ENCODE measurements at places on chromosomes 13 and 19. TPM values are rescaled to one million over a fixed set of nuclear protein-coding genes. Genes with fewer than 3 reads are reported as not detected.
A peak's percentile ranks its signal among the peaks of the same experiment; 100 is the strongest.

DNA sequence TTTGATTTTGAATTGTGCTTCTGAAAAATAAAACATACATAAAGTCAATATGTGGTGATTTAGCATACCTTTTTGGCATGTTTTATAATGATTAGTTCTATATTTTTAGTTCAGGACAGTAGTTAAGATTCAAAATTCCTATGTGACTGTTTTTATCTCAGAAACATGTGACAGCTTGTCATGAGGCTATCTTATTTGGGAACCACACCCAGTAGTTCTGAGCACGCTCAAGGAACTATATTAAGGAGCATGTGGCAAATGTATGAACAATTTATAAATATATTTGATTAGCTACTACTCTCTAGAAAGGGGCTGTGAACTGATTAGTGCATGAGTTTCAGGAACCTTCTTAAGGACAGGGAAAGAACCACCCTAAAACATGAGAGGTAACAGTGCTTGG is 38.8 kb downstream of the FGF9 start:
- no peaks in the 10 kb centered on the region for H3K36me3 ChIP-seq
- no peak for DNase-seq
- no peaks in the 10 kb centered on the region for H3K4me1 ChIP-seq

Gene TMPRSS9
- not detected for total RNA-seq

DNA sequence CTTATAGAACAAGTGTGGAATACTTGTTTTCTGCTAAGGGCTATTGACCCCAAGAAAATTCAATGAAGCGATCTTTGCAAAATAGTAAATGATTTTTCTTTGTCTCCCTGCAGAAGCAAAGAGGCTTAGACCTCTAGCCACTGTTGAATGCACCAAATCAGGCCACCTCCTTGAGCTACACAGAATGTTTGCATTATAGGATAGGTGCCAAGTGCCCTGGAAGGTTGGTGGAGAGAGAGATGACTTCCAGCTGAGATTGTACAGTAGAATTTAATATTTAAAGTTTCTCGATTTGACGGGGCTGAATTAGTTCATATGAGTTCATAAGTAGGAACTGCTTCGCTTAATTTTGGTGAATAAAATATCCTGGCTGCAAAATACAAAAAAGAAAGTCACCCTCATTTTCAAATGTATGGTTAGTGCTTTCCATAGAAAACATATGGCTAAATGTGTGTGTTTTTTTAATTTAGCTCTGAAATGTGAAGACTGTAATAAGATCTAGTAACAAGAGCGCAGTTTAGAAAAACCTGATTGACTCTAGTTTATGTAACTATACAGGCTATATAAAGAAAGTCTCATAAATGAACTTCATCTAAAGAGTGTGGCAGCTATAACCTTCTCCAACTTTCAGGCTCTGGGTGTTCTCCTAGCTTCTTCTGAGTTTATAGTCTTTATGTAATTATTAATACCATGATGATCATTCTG is 41.6 kb downstream of the LRCH1 start:
- H3K4me1 ChIP-seq, result peaks cover 22% of the 10 kb centered on the region
- H3K27me3 ChIP-seq, result no peaks in the 10 kb centered on the region
- no peaks in the 10 kb centered on the region for H3K36me3 ChIP-seq
- no peak overlapping the region for H3K27ac ChIP-seq

- peaks cover 3% of the 10 kb centered on the region for H3K36me3 ChIP-seq
- H3K4me1 ChIP-seq, result peaks cover 59% of the 10 kb centered on the region
- H3K4me3 ChIP-seq, result peak overlapping the region; percentile 98
- H3K27me3 ChIP-seq, result no peaks in the 10 kb centered on the region
These were observed 1.8 kb downstream of the VASP start for GRCh38 chr19:45508861-45509691.

DNA sequence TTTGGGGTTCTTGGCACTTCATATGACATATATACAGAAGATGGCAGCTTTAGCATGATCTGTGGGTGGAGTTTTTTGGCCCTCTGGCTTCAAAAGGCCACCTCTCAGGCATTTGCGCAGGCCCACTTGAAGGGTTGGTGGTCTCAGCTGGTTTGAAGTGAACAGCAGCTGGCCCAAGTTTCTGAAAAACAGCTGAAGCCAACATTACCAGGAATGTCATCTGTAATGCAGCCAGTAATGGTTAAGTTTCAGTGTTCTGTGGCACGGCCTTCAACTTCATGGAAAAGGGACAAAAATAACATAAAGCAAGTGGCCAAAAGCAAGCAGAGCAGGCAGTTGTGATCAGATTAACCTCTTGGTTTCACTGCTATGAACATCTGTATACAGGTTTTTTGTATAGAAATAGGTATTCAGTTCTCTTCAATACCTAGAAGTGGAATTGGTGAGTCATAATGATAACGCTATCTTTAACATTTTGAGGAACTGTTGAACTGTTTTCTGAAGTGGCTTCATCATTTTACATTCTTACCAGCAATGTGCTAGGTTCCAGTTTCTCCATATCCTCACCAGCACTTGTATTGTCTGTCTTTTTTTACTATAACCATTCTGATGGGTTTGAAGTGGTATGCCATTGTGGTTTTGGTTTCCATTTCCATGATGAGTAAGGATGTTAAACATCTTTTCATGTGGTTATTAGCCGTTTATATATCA is 245.4 kb downstream of the SHISA2 start:
- no peaks in the 10 kb centered on the region for H3K27me3 ChIP-seq
- no peaks in the 10 kb centered on the region for H3K36me3 ChIP-seq
- H3K4me3 ChIP-seq, result no peak overlapping the region
- no peak overlapping the region for H3K27ac ChIP-seq
- no peaks in the 10 kb centered on the region for H3K4me1 ChIP-seq

- H3K27ac ChIP-seq, result no peak overlapping the region
- H3K4me3 ChIP-seq, result no peak overlapping the region
- H3K36me3 ChIP-seq, result no peaks in the 10 kb centered on the region
- no peaks in the 10 kb centered on the region for H3K27me3 ChIP-seq
- DNase-seq, result no peak
These were observed 70.6 kb upstream of the POMP start for GRCh38 chr13:28588296-28588695.

Gene LSR
- 3.4 TPM for total RNA-seq

DNA sequence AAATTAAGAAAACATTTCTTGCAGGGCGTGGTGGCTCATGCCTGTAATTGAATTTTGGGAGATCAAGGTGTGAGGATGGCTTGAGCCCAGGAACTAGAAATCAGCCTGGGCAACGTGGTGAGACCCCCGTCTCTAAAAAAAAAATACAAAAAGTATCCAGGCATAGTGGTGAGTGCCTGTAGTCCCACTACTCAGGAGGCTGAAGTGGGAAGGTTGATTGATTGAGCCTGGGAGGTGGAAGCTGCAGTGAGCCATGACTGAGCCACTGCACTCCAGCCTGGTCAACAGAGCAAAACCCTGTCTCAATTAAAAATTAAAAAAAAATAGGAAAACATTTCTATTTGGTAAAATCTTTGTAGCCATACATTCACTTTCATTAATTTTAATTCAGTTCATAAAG is 526.5 kb downstream of the PCDH9 start:
- H3K27me3 ChIP-seq, result no peaks in the 10 kb centered on the region
- no peaks in the 10 kb centered on the region for H3K4me1 ChIP-seq
- no peak overlapping the region for H3K27ac ChIP-seq
- no peak for DNase-seq
- no peaks in the 10 kb centered on the region for H3K36me3 ChIP-seq
- no peak overlapping the region for H3K4me3 ChIP-seq

DNA sequence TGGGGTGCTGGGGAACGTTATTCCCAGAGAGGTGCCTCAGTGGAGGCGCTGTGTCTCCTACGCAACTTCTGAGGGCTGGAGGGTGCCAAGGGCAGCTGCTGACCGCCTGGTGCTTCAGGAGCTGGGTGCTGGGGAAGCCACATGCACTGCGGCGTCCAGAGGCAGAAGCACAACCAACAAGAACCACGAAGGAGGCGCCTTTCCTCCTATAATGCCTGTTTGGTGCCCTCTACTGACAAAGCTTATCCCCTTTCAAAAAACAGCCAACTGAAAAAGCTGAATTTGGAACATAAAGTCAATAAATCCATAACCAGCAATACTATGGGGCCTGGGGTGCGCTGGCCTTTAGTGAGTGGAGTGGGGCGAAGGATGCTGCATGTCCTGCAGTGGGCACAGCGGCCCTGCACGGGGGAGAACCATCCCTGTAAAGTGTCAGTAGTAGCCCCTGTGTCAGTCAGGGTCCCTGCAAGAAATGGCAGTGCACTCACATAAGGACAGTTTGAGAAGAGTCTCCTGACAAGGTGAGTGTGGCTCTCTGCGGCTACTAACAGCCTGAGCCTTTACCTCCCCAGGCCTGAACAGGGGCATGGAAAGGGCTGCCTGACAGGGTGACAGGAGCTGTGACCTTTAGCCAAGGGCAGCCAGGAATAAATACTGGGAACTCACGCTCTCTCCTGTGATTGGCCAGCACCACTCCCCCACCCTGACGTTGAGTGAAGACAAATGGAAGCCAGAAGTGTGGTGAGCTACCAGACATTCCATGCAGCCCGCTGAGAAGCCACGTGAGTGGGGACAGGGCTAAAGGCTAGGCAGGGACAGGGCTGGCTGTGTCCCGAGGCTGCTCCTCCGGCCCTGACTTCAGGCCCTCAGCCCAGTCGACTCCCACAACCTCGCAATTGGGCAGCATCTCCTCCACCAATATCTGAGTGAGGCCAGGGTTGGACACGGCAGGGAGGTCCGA is 4.5 kb upstream of the B3GNT8 start:
- H3K36me3 ChIP-seq, result peaks cover 26% of the 10 kb centered on the region
- peak; percentile 33 for DNase-seq
- H3K4me3 ChIP-seq, result no peak overlapping the region
- H3K4me1 ChIP-seq, result peaks cover 27% of the 10 kb centered on the region

GRCh38 chr19:9431475-9431874 is 3.9 kb downstream of the ZNF266 start:
- H3K4me1 ChIP-seq, result peaks cover 14% of the 10 kb centered on the region
- peak; percentile 70 for DNase-seq
- H3K27ac ChIP-seq, result no peak overlapping the region
- no peaks in the 10 kb centered on the region for H3K27me3 ChIP-seq
- H3K36me3 ChIP-seq, result peaks cover 35% of the 10 kb centered on the region

DNA sequence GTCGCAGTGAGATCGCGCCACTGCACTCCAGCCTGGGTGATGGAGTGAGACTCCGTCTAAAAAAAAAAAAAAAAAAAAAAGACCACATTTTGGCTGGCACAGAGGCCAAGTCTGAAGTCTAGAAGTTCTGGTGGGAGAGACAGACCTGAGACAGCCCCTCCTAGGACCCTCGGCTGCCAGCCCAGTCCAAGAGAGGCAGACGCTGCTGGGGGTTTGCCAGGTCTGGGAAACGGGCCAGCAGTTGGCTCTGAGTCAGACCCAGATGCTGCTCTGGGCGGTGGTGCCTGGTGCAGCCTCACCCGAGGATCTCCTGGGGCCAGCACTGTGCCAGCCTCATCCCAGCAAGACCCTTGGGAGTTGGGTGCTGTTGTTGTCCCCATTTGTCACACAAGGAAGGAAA is 5.8 kb downstream of the FCHO1 start:
- DNase-seq, result no peak
- no peak overlapping the region for H3K4me3 ChIP-seq
- no peak overlapping the region for H3K27ac ChIP-seq
- H3K36me3 ChIP-seq, result peaks cover 24% of the 10 kb centered on the region
- H3K27me3 ChIP-seq, result no peaks in the 10 kb centered on the region

Gene DHPS
- 145 TPM for total RNA-seq

DNA sequence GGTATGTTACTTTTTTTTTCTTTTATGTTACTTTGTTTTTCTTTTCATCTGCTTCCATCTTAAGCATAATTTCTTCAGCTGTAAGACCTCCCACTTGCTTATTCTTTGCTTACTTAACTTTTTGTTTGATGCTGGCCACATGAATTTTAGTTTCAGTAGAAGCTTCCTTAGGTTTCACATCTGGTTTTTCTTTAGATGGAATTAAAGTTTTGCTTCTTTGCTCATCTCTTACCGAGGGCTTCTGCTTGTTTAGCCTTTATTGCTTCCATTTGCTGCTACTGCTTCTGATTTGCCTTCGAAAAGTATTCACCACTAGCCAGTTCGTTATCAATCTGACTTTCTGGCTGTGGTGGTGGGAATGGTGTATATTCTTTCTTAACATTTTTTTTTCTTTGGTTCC is 90.9 kb downstream of the GJA3 start:
- no peak overlapping the region for H3K4me3 ChIP-seq
- no peaks in the 10 kb centered on the region for H3K27me3 ChIP-seq
- H3K36me3 ChIP-seq, result peaks cover 59% of the 10 kb centered on the region
- DNase-seq, result no peak
- H3K4me1 ChIP-seq, result no peaks in the 10 kb centered on the region

- H3K4me3 ChIP-seq, result no peak overlapping the region
- H3K27ac ChIP-seq, result no peak overlapping the region
- H3K4me1 ChIP-seq, result no peaks in the 10 kb centered on the region
- no peak for DNase-seq
- no peaks in the 10 kb centered on the region for H3K27me3 ChIP-seq
These were observed 320.3 kb upstream of the EDNRB start for GRCh38 chr13:78238911-78239310.

DNA sequence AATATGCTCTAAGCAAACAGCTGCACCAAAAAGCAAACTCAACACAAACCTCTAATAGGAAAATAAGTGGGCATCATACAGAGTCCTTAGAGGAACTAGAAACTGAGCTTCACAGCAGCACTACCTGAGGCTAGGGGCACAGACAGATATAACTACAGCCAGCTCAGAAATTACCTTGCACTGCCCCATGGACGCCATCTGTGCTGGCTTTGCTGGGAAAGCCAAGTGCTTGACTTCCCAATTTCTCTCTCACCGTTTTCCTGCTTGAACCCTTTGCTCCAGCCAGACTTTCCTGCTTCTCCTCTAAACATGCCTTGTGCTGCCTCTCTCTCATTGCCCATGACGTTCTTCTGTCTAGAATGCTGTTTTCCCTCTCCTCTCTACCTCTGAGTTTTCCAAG is 29.3 kb downstream of the MTUS2 start:
- no peaks in the 10 kb centered on the region for H3K4me1 ChIP-seq
- no peak overlapping the region for H3K27ac ChIP-seq
- H3K27me3 ChIP-seq, result no peaks in the 10 kb centered on the region
- no peak overlapping the region for H3K4me3 ChIP-seq

Gene TUBA3C
- not detected for total RNA-seq

- no peak overlapping the region for H3K27ac ChIP-seq
- no peaks in the 10 kb centered on the region for H3K4me1 ChIP-seq
- H3K36me3 ChIP-seq, result peaks cover 17% of the 10 kb centered on the region
- H3K4me3 ChIP-seq, result no peak overlapping the region
These were observed 20.3 kb downstream of the ZNF433 start for GRCh38 chr19:12015015-12015752.

DNA sequence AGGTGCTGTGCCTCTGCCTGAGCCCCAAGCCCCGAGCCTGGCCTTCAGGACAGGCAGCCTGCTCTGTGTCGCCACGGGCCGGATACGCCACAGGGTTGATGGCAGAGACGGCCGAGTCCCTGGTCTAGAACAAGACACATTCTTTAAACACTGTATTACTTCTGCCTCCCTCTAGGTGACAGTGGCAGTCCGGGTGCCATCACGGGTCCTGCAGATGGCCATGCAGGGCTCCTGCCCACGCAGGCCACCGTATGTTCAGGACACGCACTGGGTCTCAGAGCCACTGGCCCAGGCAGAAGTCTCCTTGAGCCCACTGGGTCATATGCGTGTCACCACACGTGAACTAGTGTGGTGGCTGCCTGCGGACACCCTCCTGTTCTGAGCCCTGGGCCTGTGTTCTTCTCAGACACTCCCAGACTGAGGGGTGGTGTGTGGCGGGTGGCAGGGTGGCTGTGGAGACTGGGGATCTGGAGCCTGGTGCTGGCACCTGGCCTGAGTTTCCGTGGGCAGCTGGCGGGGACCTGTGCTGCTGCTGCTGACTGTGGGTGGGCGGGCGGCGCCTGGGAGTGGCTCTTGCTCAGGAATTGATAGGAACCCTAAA is 4.4 kb downstream of the PLEKHJ1 start:
- H3K36me3 ChIP-seq, result peaks cover 33% of the 10 kb centered on the region
- H3K4me1 ChIP-seq, result peaks cover 24% of the 10 kb centered on the region
- no peak overlapping the region for H3K4me3 ChIP-seq
- H3K27ac ChIP-seq, result no peak overlapping the region
